Stimulated activated CD4-positive, alpha-beta T cell treated with anti-CD3 and anti-CD28 coated beads, Interleukin-15, amount 100 ng/mL, for 1 hour (primary cell): ENCODE measurements at places on chromosomes 12 and 14.

DNA sequence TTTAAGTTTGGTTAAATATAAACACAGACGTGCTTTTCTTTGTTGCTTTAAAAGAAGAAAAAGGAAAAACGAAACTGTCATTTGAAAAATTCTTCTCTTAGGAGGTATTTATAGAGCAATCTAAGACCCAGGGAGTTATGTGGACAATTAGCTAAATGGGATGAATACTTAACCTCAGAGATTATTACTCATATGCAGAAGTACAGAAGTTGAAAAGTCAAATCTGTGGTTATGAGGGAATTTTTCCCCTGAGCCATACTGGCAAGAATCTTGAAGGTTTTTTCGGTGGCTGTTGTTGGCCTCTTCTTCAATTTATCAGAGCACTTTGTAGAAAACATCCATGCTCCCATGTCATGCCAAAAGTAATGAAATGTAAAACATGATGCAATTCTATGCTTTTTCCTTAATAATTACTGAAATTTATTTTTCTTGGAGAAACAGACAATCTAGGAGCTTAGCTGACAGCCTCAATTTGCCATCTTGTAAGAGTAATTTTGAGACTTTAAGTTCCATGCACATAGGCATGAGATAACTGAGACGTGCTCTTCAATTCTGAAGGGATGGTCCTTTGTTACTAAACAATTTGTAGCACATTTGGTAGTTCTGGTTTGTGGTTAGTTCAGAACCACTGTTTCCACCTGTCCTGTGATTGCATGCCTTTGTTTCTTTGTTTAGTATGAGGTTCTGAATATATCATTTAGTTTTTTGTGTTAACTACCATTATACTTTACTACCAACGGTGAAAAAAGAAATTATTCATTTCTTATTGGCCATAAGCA, 126.6 kb downstream of the BCAT1 start:
- DNase-seq, result no peak

- DNase-seq, result no peak
These were observed 83.7 kb downstream of the ST8SIA1 start for GRCh38 chr12:22250762-22251161.

DNA sequence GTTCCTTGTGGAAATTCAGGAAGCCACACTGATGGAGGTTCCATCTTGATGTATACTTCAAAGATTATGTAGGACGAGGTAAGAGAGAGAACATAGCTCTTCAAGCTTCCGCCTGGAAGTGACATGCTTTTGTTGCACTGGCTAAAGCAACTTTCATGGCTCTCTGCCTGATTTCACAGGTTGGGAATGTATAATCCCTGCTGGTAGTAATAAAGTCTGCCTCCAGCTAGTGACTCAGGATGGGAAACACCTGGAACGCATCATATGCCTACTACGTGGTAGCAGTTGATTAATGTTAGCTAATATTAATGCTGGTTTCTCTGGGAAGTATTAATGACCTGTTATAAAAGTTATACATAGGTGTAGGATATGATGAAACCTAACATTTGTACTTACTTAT, 71.1 kb downstream of the PELI2 start:
- DNase-seq, result no peak

DNA sequence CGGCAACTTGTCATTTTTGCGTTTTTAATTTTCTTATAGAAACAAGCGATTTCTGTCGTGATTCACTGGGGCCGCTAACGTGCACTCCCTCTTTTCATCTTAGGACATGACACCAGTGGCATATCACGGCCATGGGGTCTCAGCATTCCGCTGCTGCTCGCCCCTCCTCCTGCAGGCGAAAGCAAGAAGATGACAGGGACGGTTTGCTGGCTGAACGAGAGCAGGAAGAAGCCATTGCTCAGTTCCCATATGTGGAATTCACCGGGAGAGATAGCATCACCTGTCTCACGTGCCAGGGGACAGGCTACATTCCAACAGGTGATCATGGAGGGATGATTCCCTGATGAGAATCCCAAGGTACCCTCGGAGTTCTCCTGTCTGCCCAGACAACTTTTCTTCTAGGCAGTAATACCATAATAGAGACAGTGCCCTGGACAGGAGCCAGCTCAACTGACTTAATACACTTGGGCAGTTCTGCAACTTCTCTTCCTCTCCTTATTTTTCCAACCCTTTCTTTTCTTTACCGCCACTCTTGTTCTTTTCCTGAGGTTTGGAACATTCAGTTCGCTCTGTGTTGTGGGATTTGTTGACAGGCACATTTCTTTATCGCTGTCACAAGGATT, 821 bp downstream of the TMEM106C start:
- DNase-seq, result no peak

DNA sequence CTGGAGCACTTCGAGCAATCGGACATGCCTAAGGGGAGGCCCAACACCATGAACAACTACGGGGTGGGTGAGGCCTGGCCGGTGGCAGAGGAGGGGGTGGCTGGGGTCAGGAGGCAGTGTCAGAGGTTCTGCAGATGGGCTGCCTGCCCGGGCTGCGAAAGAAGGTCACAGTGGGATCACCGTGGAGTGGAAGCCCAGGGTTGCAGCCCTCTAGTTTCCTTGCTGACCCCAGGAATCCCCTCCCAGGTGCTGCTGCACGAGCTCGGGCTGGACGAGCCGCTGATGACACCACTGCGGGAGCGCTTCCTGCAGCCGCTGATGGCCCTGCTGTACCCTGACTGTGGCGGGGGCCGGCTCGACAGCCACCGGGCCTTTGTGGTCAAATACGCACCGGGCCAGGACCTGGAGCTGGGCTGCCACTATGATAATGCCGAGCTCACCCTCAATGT, 1.9 kb upstream of the ARL6IP4 start:
- DNase-seq, result no peak

DNA sequence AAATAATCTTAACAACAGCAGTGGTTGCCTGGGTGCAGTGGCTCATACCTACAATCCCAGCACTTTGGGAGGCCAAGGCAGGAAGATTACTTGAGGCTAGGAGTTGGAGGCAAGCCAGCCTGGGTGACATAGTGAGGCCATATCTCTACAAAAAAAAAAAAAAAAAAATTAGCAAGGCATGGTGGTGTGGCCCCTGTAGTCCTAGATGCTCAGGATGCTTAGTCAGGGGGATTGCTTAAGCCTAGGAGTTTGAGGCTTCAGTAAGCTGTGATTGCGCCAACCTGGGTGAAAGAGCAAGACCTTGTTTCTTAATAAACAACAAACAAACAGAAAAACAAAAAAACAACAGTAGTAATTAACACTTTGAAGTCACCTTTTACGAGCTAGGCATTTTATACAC, 642 bp upstream of the ACSM4 start:
- DNase-seq, result no peak

DNA sequence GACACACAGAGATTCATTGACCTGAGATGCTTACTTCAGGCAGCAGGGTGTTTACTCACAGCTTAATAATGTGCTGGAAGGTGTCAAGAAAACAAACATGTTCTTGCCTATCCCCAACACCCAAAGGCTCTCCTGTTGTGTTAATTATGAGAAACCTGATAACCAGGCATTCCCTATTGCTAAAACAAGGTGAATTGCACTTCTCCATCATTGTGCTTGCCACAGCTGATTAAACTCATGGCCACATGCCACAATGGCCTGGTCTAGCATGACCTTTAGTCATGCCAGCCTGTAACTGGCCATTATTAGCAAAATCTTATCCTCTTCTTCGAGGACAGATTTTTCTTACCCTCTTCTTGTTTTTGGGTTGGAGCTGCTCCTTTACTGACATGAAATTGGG, 21.4 kb downstream of the SMOC1 start:
- DNase-seq, result no peak

GRCh38 chr14:90739318-90740068, 76.7 kb downstream of the TTC7B start:
- DNase-seq, result no peak

GRCh38 chr14:61562321-61563161, 132.8 kb upstream of the HIF1A start:
- DNase-seq, result no peak

- no peak for DNase-seq
These were observed 102.7 kb downstream of the TMEM30B start for GRCh38 chr14:61178226-61179060.

- DNase-seq, result no peak
These were observed 4.9 kb upstream of the RNASE1 start for GRCh38 chr14:20807304-20808161.

GRCh38 chr12:47155457-47156166, 75.9 kb upstream of the AMIGO2 start:
- no peak for DNase-seq

DNA sequence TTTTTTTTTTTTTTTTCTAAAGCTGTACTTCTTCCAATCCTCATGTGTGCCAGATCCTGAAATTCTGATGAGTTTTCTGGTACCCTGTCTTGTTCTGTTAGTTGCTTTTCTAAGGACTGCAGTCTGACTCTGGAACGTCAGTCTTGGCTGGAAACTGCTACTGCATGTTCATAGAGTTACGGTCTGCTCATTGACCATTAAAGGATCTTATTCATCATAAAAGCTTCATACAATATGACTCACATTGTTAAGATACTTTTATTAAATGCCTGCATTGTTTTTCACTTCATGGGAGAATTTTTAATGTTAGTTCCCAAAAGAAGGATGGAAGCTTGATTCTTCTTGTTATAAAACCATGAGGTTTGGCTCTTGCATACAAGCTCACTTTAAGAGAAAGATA, 233.6 kb downstream of the SYT10 start:
- no peak for DNase-seq

- no peak for DNase-seq
These were observed 175.8 kb upstream of the GRIN2B start for GRCh38 chr12:14157088-14157747.

GRCh38 chr14:64755781-64756221, 51.6 kb downstream of the PLEKHG3 start:
- DNase-seq, result peak; percentile 41

- no peak for DNase-seq
These were observed 40.8 kb upstream of the CSRP2 start for GRCh38 chr12:76919383-76920171.

GRCh38 chr14:26820138-26820537, 222.3 kb upstream of the NOVA1 start:
- DNase-seq, result no peak

GRCh38 chr12:30820406-30820946, 65.7 kb upstream of the CAPRIN2 start:
- DNase-seq, result no peak

DNA sequence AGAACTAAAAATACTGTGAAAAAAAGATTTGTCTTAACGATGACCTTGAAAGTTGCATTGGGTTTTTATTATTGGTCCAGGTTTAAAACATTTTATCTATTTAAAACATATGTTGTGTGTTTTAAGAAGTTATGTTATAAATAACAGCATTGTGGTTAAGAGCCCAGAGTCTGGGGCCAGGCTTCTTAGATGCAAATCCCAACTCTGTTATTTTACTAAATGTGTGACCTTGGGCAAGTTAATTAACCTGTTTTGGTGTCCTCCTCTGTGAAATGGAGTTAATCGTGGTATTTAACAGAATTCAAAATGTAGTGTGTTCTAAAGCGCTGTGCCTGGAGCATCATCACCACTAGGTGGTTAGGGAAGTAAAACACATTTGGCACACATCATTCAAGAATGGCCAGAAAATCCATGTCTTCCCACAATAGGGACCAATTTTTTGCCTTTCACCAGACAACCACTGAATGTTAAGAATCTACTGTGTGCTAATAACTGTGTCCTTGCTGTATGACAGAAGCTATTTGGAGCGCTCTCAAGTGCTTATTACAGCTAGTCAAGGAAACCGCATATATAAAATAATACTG, 133.3 kb downstream of the MON2 start:
- no peak for DNase-seq

GRCh38 chr14:37584211-37585100, 10.6 kb downstream of the FOXA1 start:
- DNase-seq, result no peak

- no peak for DNase-seq
These were observed 143.9 kb downstream of the ALX1 start for GRCh38 chr12:85423947-85424346.
